ENCODE measurements at places on chromosomes 5 and 9.

DNA sequence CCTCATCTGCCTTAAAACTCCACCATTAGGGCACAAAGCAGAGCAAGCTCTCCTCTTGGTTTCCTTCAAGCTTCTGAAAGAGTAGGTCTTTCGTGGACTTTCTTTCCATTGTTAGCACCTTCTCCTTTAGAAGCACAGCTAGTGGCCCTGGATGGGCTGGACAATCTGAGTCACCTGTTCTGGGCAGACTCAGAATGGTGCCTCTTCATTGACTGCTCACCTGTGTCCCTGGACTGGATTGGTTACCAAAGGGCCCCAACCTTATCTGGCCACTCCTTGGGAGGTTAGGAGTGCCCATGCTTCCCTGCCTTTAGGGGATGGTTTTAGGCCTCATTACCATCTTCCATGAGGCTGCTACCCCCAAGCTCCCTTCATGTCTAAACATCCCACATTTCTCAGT is 23.2 kb downstream of the TMEM174 start:
- DNase-seq, result no peak

- no peak for DNase-seq
Measured at GRCh38 chr5:125171641-125172040, 425.2 kb upstream of the ZNF608 start.

- DNase-seq, result no peak
Measured at GRCh38 chr9:70013598-70014196, 30.0 kb upstream of the MAMDC2 start.

- DNase-seq, result no peak
Measured at GRCh38 chr9:114214181-114214580, 58.8 kb downstream of the COL27A1 start.

- DNase-seq, result no peak
Measured at GRCh38 chr9:99299211-99300102, 77.4 kb downstream of the SEC61B start.

- DNase-seq, result no peak
Measured at GRCh38 chr5:29252390-29252789, 1941.1 kb upstream of the CDH6 start.

DNA sequence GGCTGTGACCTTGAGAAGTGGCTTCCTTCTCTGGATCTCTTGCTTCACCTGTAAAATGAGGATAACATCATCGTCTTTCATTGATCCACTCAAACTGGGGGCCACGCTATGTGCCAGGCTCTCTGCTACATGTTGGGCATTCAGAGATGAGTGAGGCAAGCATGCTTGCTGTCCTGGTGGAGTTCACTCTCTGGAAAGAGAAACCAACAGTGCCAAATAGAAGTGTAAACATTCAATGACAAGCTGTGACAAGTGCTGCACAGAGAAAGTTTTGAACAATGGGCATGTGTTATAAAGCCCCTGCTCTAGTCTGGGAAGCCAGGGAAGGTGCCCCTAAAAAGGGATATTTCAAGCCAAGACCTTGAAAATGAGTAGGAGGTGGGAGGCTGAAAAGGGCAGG is 50.9 kb upstream of the AFAP1L1 start:
- DNase-seq, result no peak

GRCh38 chr9:93154293-93154903 is 20.3 kb upstream of the NINJ1 start:
- DNase-seq, result peak; percentile 39

DNA sequence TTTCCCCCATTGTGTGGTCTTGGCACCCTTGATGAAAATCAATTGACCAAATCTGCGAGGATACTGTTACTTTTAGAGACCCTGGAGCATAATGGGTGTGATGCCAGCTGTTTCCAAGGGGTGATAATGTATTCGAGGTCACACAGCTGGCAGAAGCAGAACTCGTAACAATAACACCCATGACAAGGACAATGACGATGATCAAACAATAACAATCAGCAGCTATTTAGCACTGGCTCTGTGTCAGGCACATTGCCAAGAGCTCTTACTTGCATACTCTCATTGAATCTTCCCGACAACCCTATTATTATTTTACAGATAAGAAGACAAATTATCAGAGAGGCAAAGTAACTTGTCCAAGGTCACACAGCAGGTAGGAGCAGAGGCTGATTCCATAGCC is 223.7 kb upstream of the MSX2 start:
- DNase-seq, result no peak

DNA sequence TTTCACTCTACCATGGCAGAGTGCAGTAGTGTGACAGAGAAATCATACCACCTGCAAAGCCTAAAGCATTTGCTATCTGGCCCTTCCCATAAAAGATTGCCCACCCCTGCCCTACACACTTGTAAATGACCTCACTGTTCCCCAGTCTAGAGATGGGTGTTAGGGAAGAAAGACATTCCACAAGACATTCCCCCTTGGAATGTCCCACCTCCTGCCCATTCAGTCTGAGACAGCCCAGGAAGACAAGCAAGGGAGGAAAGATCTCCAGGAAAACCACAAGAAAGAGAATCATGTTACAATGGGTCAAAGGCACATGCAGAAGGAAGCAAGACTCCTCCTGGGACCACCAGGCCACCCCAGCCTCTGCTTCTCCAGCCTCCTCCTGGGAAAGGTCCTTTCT is 230.0 kb downstream of the AGTPBP1 start:
- no peak for DNase-seq

GRCh38 chr5:113087976-113088514 is 111.4 kb downstream of the DCP2 start:
- DNase-seq, result no peak

DNA sequence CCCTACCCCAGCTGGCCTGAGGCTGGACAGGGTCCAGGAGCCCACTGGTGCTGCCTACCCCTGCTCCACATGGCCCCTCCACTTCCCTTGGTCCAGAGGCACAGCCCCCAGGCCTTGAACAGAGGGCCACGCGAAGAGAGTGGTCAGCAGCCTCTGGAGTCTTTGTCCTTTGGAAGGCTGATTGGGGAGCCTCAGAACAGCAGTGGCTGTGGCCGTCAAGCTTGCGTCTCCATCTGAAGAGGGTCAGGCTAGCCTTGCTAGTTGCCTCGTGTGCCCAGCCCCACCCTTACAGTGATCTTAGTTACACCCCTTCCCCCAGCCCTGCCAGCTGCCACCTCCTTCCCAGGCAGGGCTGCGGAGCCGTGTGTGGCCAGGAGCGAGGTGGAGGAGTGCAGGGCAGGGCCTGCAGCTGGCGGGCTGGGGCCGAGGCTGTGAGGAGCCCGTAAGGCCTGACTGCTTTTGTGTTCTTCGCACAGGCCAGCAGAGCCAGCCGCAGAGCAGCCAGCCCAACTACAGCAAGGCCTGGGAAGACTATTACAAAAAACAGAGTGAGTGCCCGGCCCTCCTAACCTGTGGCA is 30.1 kb upstream of the PRDM12 start:
- no peak for DNase-seq

DNA sequence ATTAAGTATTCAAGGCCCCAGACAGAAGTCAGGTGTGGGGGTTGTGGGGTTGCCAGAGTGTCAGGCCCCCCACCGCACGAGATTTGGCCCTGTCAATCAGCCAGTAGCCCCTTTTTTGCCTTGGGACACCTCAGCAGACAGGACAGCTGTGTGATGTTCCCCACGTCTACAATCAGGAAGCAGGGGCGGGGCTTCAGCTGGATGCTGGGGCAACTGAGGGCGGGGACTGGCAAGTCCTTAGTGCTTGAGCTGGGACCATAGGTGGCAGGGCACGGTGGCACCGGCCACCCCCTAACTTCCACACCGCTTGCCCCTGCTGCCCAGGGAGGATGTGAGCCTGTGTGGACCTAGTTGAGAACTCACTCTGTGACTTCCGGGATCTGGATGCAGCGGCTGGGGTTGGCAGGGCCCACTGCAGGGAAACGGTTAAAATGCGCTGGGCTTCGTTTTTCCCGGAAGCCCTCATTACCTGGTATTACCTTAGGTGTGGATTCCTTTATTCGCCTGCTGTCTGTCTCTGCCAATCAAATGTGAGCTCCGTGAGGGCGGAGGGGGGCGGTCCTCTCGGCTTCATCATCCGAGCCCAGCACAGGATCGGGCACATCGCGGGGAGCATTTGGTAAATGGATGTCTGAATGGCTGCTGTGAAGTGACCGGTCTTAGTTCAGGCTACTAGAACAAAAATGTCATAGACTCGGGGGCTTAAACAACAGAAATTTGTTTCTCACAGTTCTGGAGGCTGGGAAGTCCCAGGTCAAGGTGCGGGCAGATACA is 7.5 kb upstream of the GTF3C5 start:
- DNase-seq, result peak; percentile 24

GRCh38 chr5:170861917-170862766 is at the start of gene RANBP17:
Gene RANBP17 (plus strand): TSS chr5:170862018.
- DNase-seq, result no peak

DNA sequence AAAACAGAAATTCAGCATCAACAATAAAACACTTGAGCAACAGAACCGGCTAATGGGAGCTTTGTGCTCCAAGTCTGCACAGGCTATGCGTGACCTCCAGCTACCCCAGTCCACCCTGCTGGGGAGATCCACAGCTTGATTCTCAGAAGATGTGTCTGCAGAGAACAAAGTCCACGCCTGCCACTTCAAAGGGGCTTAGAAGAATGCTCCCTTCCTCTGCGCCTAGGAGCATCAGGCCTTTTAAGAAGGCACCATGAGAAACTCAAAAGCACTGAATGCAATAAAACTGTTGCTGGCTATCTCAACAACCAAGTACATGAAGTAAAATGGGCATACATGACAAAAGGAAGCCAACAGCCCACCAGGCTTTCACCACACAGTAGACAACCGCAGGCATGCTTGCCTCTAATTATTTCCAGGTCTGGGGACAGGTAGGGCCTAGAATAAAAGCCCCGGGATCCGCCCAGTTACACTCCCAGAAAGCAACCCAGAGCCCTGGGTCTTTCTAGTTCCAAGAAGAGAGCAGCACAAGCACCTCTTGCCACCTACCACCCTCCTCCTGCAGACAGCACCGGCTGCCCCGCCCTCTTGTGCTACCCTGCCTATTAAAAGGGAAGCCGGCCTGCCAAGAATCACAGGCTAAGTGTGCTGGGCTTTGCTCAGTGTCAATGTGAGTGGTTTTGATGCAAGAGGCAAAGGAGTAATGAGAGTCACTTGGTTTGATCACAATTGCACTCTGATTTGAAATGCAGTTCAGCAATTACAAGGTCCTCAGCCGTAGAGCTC is 123.2 kb downstream of the SPOCK1 start:
- no peak for DNase-seq

GRCh38 chr5:20335978-20336377 is 348.0 kb upstream of the CDH18 start:
- DNase-seq, result no peak
